ENCODE measurements at places on chromosomes 3 and 15.
A peak's percentile ranks its signal among the peaks of the same experiment; 100 is the strongest.

DNA sequence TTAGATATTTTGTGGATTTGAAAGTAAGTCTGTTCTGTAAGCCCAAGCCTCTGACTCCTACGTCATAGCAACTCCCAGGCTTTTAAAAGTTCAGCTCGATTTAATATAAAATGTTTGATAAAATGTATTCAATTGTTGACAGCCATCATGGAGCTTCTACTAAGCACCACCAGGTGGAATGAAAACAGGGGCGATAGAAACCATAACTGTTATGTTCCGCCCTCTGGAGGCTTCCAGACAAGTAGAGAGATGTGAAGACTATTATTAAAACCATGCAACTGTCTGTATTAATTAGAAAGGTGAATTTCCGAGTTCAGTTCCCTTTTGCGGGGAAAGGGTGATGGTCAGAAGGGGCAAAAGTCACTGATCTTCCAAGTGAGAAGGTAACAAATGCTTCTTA, 292.2 kb downstream of the NR2F2 start:
- no peak for DNase-seq

DNA sequence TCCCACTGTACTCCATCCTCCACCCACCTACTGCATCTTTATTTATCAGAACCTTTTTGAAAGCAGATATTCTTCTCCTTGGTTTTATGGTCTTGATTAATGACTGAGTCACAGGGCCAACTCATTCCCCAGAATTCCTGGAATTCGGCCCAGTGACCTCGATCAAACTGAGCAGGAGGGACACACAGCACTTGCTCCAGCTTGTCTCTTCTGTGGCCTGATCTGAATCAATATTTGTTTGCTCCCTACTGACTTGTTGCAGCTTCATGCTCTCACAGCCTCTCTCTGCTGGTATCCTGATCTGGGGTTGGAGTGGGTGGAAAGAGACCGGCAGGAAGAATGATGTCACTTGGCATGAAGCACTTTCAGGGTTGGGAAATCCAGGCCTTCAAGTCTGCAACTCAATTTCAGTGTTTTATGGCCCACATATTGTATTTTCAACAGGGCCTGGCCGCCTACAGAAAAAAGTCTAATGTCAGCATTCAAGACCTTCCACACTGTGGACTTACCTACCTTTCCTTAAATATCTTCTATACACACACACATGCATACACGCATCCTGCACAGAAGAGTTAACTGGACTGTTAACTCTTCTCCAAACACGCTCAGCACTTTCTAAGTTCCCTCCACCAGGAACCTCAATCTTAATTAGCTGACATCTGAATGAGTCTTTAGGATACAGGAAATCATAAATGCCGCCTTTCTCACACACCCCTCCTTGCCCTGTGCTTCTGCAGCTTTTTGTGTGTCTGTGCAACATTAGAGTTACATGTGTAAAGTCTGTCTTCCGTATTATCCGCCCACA, 4.6 kb downstream of the ANXA2 start:
- DNase-seq = peak; percentile 97

DNA sequence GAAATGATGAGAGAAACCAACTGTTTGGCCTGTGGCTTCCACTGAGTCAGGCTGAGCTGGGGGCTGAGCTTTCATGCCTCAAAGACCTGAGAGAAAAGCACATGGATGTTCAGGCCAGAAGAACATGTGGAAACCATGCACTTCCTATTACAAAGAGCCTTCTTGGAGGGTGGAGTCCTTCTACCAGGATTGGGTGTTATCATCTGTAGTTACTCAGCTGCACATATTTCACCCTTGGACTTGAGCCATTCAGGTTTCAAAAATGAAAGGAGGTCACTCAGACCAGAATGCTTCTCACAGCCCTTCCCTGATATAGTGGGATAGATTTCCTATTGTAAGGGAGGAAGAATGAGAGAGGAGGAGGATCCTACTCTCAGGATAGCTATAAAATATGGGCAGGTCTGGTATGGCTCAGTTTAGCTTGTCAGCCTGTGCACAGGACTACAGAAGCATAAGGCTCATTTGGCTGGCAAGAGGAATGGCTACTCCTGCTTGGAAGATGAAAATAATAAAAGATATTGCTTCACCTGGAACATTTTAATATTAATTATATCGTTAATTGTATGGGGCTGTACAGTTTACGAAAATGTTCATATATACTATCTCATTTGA, 173.6 kb upstream of the TMC3 start:
- no peak for DNase-seq

GRCh38 chr3:16841041-16841753, 43.6 kb upstream of the PLCL2 start:
- no peak for DNase-seq

DNA sequence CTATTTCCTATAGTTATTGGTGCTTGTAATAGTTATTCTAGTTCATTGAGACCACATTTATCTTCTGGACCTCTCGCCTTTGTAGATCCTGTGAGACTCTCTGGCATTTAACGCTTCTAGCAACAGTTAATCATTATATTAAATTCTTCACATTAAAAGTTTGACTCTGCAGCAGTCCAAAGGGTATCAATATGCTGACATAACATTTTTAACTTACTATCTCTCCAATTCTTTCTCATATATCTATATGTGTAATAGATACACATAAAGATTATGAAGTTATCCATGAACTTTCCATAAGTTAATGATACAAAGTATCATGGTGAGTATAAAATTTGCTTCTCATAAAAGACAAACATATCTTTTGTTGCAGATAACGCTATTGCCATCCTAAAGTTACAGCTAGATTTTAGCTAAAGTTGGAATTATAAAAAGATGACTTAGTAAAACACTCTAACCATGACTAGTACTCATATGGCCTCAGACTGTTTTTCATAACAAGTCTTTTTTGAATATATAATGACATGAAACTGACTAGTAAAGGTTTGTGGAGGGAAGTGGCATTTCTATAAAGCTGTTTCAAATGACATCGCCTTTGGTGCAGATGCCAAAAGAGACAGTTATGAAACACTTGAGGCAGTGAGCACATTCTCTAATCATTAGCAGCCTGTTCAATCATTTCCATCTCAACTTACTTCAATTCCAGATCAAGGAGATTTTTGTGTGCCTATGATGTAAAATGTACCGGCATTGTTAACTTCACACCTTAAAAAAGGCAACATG, 379.3 kb upstream of the CBLB start:
- no peak for DNase-seq

GRCh38 chr3:190302212-190302867, 19.9 kb downstream of the CLDN1 start:
- DNase-seq = no peak

DNA sequence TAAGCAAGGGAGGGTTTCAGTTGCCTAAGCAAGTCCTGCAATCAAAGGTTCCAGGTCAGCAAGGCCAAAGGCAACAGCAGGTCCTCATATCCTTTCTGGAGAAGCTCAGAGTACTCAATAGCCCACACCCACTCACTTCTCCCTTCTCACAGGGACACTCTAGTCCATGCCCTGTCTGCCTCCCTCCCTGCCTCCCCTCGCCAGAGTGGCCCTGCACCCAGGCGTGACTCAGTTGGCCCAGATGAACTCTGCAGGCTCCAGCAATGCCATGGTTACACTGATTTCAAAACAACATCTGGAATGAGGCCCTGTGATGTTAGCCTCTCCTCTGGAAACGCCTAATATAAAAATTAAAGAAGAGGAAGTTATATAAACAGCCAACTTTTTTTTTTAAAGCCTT, 32.9 kb downstream of the IL16 start:
- no peak for DNase-seq

DNA sequence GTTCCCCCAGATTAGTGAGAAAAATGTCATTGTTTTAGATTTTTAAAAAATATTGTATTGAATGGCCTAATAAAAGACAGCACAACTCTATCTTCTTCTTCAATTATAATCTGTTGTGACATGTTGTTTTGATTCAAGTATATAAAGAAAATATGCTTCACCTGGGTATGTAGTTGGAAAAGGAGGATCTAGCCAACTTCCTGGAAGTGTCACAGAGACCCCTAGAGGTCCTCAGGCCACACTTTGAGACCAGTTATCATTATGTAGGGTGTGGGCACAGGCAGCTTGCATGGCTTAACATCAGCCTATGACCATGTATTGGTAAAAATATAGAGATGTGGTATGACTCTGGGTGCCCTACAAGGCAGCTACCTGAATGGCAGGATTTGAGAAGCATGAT, 14.7 kb upstream of the RYR3 start:
- no peak for DNase-seq

DNA sequence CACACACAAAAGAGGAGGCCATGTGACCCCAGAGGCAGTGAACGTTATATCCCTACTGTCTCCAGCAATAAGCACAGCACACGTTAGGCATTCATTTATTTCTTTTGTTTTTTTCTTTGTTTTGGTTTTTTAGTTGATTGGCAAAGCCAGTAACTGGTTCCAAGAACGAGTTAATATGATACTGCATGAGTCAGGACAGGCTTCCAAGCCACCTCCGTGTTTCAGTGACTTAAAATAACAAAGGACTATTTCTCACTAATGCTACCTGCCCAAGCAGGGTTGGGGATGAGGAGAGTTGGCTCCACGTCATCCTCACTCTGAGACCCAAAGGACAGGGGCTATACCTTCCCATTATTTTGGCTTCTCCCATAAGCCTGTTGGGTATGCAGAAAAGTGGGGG, 130.5 kb downstream of the ST8SIA2 start:
- no peak for DNase-seq

- peak; percentile 72 for DNase-seq
Observed at GRCh38 chr15:32818758-32819447, 101.1 kb downstream of the GREM1 start.

All from GM04503 (cell line).